Erythroblast (primary cell): ENCODE measurements at places on chromosomes 7 and 10.

GRCh38 chr7:150801242-150801945 is 825 bp downstream of the TMEM176A start:
- no peak for DNase-seq

GRCh38 chr7:1192171-1192676 is 32.2 kb upstream of the ZFAND2A start:
- DNase-seq = no peak

- no peak for DNase-seq
Measured at GRCh38 chr10:26621243-26621888, 76.1 kb upstream of the PDSS1 start.

GRCh38 chr7:41858201-41858600 is 155.3 kb upstream of the INHBA start:
- DNase-seq = no peak

- no peak for DNase-seq
Measured at GRCh38 chr10:50512214-50512595, 111.6 kb downstream of the SGMS1 start.

GRCh38 chr7:100016215-100016901 is 962 bp downstream of the ZKSCAN1 start:
- DNase-seq = peak; percentile 59

DNA sequence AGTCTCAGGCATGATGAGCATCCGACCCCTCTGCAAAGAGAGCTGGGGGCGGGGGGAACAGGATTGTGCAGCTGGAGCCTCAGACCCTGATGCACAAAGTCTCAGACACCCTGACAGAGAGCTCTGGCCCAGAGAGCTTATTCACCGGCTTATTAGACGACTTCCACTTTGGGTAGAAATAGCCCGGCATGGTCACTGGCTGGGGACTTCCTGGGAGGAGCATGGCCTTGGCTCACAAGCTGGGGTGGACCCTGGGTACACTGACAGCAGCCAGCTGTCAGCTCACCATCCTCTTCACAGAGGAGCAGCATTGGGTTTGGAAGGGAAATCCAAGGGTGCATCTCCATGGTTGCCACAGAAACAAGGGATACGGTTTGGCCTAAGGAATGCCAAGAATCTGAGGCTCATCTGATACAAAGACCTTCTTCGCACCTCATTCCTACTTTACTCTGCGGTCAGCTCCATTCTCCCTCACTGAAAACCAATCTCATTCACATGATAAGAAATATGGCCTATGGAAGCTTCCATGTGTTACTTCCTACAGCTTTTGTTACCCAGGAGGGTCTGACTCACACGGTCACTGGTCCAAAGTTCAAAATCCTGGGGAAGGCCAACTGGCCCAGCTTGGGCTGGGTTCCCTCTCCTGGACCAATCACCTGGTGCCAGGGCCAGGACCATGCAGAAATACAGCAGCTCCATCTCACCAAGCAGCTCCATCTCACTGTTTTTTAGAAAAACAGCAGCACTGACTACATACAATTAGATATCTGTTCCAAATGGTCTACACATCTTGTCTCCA is 25.1 kb downstream of the ZNF467 start:
- no peak for DNase-seq
